Stimulated activated CD4-positive, alpha-beta T cell treated with anti-CD3 and anti-CD28 coated beads, TNF-alpha, amount 100 ng/mL, for 24 hours (primary cell): ENCODE measurements at places on chromosomes 6 and 20.

- no peak for DNase-seq
These were observed 11.8 kb downstream of the FAM110A start for GRCh38 chr20:845226-845868.

- DNase-seq: no peak
These were observed 108.6 kb upstream of the MRPS10 start for GRCh38 chr6:42326248-42326647.

DNA sequence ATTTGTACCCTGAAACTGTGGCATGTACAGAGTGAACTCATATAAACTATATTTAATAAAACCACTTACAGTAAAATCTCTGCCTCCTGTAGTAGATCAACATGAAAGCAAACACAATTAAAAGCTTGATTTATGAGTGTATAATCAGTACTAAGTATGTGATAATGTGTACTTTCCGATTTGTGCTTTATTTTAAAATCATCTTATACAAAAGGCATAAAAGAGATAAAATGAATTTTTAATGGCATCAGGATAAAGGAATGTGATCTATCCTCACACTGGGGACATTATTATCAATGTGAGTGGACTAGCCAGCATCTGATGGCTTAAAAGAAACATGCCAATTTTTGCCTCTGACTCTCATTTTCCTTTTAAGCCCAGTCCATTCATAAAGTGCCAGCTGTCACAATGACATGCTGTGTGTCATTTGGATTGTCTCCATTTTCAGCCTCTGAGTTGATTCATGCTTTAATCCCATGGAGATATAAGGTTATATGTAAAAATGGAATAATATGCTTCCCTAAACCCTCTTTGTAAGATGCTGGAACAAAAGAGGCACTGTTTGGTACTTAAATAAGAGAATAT is 831.6 kb upstream of the EYS start:
- no peak for DNase-seq

- DNase-seq: no peak
These were observed 9.8 kb upstream of the ZNFX1 start for GRCh38 chr20:49287555-49288249.

GRCh38 chr6:167497428-167498056 is 172.7 kb downstream of the TTLL2 start:
- DNase-seq: no peak

DNA sequence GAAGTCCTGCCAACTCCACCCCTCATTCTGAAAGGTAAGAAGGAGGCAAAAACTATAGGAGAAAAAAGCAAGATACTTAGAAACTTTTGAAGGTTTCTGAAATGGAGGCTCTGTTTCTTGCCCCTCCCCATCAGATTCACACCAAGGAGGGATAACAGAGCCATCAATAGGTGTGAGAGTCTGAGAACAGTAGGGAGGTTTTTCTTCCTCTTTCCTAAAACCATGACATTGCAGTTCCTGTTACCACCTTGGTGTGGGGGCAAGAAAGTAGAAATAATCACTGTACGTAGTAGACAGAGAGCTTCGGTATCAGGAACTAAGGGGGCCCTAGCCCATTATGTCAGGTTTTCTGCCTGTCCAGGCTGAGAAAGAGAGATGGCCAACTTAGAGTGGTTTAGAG is 333.3 kb upstream of the SYNCRIP start:
- no peak for DNase-seq

DNA sequence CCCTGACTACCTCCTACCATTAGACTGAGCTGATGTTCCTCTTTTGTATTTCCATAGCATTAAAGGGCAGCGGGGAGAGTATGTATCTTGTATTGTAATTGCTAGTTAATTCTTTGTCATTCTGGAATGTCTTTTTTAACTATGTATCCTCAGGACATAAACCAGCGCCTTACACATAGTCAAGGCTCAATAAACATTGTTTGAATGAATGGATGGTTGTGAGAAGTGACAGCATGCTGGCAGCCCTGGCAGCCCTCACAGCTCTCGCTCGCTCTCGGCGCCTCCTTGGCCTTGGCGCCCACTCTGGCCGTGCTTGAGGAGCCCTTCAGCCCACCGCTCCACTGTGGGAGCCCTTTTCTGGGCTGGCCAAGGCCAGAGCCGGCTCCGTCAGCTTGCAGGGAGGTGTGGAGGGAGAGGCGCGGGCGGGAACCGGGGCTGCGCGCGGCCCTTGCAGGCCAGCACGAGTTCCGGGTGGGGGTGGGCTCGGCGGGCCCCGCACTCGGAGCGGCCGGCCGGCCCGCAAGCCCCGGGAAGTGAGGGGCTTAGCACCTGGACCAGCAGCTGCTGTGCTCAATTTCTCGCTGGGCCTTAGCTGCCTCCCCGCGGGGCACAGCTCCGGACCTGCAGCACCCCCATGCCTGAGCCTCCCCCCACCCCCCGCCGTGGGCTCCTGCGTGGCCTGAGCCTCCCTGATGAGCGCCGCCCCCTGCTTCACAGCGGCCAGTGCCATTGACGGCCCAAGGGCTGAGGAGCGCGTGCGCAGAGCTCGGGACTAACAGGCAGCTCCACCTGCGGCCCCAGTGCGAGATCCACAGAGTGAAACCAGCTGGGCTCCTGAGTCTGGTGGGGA is 93.1 kb downstream of the RNF182 start:
- no peak for DNase-seq

GRCh38 chr6:50276771-50277261 is 227.1 kb upstream of the DEFB112 start:
- DNase-seq: no peak

DNA sequence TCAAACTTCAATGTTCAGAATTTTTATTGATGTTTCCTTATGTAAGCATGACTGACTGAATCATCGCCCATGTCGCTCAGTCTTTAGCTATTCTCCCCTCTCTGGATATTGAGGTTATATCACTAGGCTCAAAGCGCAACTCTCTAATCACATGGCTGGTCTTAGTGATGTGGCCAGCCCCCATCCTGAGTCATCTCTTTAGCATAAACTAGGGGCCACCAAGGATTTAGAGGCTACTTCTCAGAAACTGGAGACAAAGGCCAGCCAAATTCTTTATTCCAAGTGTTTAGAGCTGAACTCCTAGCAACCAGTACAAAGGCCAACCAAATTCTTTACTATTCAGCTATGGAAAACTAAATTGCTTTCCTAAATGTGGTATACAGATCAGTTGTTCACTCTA is 61.4 kb downstream of the FAM135A start:
- DNase-seq: no peak

DNA sequence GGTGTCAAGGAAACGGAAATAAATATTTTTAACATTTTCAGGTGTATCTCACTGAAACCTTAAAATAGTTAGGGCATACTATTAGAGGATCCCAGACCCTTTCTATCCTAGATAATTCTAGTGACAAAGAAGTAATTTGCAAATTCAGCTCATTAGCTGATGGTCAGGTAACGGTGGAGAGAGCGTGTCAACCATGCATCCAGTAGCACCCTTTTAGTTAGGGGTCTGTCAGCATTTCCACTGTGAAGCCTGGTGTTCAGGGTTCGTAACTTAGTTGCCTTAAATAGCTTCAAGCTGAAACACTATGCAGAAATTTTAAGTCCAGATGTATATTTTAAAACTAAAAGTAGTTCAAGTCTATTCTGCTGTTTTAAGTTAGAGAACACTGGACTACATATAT is 48.5 kb upstream of the SUPT3H start:
- no peak for DNase-seq
